Suprapubic skin (tissue), 4 donors: ENCODE measurements at places on chromosomes 2 and 18.

DNA sequence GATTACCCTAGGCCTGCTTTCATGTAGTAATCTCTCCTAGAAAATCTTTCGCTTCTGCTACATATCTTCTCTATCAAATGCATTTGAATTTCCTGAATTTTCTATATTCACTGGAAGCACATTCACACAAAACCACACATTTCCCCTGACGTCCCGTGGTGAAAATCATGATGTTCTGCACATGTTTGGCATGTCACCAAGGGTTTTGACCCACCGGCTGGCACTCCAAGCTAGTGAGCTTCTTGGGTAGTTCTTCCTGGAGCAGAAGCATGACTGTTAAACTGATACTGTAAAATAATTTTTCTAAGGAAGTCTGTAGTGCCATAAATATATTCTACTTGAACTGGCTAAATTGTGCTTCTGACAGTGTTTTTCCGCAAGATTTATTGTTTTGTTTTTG is 510.1 kb upstream of the SLC8A1 start:
- DNase-seq = no peak

DNA sequence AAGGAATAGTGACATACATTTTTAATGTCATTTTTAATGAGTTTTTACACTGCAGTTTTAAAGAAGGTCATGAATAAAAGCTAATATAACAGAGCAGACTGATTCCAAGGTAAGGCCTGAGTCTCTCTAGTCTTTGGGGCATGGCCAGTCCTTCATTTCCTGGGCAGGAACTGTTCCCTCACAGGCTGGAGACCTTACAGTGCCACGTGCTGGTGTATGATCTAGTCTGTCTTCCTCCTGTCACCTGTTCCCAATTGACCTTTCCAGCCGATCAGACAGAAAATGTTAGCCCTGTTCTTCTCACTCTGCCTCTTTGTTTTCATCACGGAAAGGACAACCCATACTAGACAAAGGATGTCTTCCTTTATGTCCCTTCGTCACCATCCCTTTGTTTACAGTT is 33.6 kb downstream of the ZCCHC2 start:
- DNase-seq = no peak

GRCh38 chr2:108979461-108979860 is 9.6 kb downstream of the EDAR start:
- no peak for DNase-seq

GRCh38 chr2:168652997-168653921 is 149.2 kb upstream of the NOSTRIN start:
- DNase-seq = no peak

DNA sequence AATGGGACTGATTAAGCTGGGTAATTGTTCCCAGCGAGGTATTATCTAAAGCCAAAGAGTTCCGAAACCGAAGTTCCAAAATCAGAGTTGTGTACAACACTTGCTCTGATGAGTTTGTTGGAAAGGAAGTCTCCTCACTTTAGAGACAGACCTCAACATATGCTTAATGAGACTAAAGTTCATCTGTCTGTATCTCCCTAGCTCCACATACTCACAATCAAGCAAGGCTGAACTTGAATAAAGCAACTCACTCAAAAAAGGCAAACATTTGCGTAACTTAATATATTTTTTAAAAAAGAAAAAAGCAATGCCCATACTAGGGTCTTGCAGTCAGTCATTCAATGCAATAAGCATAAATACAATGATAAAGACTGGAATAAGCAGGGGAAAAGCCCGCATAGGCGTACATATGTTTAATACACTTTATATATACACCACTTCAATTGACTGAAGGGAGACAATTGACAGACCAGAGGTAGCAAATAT is 60.0 kb downstream of the IRS1 start:
- DNase-seq = no peak

DNA sequence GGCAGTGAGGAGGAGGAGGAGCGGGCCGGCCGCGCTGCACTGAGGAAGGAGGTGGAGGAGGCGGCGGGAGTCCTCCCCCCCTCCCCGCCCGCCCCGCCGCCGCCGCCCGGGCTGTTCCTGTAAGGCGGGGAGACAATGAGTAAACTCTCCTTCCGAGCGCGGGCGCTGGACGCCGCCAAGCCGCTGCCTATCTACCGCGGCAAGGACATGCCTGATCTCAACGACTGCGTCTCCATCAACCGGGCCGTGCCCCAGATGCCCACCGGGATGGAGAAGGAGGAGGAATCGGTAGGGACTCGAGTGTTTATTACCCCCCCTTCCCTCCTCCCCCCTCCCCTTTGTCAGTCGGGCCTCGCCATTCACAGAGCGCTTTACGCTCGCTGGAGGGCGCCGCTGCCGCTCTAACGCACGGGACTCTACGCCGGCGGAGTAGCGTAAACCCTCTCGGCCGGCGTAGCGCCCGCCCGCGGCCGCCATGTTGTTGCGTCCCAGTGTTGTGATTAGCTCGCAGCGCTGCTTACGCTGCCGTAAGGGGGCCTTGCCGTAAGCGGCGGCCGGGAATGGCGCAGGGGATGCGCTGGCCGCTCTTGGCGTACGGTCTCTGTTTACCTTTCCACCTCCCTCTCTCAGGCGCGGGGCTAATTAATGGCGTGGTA is 460 bp downstream of the EPC2 start:
- DNase-seq = peak; percentile 96

GRCh38 chr2:15298770-15299169 is 262.4 kb downstream of the NBAS start:
- DNase-seq = no peak

DNA sequence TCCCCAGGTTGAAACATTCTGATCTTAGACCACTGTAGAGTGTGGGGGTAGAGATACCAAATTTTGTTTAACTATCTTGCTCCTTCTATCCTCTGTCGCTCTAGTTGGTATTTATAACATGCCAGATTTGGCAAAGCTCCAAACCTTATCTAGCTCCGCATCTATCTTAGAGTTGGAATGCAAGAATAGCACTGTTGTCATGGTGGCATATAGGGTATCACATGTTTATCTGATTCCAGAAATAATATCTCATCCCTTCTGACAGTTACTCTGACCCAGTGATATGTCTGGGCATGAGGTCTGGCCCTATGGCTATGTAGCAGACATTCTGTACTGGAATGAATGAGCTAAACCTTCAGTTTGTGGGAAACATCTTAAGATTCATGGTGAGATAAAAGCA is 51.7 kb downstream of the CABYR start:
- DNase-seq = no peak

DNA sequence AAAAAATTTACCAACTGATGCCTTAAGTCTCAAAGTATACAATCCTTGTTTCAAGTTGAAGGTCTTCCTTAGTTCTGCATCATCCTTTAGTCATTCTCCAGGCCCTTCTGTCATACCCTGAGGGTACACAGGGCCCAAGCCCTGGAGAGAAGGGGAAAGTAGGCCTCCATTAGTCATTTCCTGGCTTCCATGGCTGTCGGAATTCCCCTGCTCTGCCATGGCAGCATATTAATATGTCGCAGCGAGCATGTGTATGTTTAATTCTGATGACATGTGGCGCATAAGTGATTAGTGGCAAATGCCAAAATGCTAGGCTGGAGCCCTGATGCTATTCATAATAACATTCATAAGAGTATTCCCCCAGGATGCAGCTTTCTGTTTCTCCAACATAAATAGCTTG is 22.1 kb downstream of the GPR39 start:
- DNase-seq = no peak

- DNase-seq = no peak
These were observed 127.1 kb downstream of the AGPS start for GRCh38 chr2:177519534-177520115.

DNA sequence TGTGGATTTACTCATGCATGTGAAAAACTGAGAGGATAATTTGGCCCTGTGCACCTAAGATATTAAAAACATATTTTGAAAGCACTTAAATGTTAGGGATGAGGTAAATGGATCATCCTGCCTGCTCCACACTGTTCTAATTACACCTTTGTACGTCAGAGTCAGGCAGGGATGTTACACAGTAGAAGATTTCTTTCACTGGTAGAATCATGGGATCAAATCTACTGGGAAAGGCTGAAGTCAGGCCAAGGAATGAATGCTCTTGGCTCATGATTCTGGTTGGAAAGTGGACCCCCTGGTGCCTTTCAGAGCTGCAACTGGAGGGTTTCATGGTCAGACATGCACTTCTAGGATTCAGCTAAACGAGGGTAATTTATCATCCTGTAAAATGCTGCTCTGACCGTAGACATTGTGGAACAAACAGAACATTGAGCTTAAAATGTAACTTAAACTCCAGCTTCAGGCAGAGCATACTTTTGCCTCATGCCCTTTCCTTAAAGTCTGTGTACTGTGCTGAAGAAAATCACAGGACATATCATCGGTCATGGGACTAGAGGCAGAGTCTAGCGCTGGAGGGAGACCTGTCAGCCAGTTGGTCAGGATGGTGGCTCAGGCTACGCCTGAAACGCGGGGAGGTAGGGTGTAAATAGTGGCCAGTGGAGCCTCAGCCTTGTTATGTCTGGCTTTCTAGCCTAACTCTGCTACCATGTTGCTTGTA is 4.9 kb downstream of the KCNE4 start:
- DNase-seq = no peak

DNA sequence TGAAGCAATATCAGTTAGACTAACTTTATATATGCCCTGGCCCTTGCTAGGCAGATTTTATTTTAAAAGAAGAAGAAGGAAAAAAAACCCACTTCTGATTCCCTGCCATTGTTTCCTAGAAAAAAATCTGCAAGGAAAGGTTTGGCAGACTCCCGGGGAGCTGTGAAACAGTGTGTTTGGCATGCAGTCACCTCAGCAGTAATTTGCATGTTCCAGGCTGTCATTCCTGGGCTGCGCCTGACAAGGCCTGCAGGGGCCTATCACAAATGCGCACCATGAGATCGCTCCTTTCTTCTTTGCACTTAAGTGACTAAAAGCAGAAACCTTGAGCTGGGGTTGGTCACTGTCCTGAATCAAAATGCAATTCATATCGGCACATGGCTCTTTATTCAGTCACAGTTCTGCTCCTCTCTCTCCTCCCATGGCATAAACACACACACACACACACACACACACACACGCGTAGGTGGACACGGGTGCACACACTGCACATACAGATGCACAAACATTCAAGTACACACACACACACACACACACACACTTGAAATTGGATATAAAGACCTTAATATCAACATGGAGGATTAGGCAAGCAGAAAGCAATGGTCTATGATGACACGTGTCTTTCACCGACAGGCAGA is 172.8 kb downstream of the MYT1L start:
- DNase-seq = no peak

DNA sequence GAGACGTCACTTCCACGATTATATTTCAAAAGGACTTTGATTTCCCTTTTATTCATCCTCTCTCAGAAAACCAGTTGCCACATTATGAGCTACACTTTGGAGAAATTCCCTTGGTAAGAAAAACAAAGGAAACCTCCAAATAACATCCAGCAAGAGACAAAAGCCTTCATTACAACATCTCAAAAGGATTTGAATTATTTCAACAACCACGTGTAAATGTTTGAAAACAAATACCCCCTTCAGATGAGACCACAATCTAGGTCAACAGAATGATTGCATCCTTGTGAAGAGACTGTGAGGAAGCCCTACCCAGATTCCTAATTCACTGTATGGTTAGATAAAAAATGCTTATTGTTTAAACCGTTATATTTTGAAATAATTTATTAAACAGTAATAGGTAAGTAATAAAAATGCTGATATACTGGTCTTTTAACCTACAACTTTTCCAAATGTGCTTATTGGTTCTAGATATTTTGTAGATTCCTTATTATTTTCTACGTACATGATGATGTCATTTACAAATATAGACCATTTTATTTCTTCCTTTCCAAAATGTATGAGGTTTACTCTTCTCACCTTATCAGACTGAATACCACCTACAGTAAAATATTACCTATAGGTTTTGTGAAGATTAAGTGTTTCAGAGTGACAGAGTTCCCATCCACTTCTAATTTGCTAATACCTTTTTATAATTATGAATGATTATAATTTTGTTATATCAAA is 922.7 kb upstream of the CHAC2 start:
- DNase-seq = no peak

DNA sequence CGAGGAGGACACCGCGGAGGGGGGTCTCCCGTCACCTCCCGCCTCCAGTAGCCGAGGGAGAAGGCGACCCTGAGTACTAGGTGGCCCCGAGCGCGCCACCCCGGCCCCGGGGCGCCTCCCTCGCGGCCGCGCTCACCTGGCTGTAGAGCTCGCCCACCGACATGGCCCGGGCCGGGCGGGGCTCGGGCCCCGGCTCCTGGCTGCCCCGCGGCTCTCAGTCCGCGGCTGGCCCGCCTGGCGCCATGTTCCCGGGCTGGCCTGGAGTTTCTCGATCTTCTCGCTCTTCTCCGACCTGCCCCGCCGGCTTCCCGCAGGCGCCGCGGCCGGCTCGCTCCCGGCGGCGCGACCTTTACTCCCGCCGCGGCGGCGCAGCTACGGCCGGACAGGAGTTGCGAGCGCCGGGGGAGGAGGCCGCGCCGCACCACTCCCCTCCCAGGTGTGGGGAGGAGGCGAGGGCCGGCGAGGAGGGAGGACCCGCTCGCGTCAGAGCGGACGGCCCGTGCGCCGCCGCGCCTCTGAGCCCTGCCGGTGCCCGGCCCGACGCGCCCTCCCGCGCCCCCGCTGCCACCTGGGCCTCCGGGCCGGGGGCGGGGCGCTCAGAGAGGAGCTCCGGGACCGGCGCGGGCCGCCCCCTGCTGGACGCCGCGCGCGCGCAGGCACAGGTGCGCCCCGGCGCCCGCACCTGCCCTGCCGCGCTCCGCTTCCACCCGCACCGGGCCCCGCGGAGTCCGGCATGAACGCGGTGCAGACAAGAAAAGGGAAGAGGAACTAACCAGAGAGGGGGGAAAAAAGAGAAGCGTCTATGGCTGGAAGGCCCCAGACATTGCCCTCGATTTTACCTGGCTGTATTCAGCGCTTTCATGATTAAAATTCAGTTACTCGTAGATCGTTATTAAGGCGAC is at the start of gene MYO5B:
Gene MYO5B, minus strand, starts transcription at position 517 of the 902 bp plus-strand sequence. Its CDS starts 354 bp downstream, at position 163.
- DNase-seq = no peak

DNA sequence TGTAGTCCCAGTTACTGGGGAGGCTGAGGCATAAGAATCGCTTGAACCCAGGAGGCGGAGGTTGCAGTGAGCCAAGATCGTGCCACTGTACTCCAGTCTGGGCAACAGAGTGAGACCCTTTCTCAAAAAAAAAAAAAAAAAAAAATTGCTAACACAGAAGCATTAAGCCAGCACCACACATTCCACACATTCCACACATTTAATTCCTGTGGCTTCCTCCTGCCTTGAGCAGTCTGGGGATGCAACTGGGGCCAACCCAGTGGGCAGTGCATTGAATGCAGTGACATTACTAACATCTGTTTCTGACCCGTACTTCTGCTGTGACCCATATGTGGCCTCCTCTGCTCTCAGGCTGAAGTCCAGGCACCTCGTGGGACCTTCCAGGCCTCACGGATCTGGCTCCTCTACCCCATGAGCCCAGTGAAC is 107.0 kb downstream of the BCL2L11 start:
- no peak for DNase-seq

DNA sequence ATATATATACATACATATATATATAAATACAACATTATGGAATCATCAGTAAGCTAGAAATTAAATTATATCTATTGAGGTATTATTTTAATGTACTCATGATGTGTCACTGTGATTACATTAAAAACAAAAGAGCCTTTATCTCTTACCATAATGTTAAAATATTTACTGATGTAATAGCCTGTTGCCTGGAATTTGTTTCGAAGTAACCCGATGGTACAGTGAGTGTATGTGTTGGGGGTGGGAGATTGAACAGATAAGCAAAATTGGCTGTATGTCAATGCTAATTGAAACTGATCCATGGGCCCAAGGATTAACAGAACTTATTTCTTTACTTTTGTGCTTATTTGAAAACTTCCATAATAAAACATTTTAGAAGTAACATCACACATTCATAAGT is 1473.2 kb downstream of the LRP1B start:
- no peak for DNase-seq

- DNase-seq = no peak
These were observed 94.7 kb downstream of the DOCK10 start for GRCh38 chr2:224947566-224947965.

GRCh38 chr2:55620123-55620779 is 2.8 kb upstream of the PPP4R3B start:
- no peak for DNase-seq
